Hippocampal formation (tissue), 2 donors: ENCODE measurements at places on chromosomes 4 and X.

- no peak for DNase-seq
Measured at GRCh38 chr4:187085339-187085738, 361.7 kb upstream of the FAT1 start.

- no peak for DNase-seq
Measured at GRCh38 chrX:57044245-57044644, 48.9 kb upstream of the SPIN3 start.

DNA sequence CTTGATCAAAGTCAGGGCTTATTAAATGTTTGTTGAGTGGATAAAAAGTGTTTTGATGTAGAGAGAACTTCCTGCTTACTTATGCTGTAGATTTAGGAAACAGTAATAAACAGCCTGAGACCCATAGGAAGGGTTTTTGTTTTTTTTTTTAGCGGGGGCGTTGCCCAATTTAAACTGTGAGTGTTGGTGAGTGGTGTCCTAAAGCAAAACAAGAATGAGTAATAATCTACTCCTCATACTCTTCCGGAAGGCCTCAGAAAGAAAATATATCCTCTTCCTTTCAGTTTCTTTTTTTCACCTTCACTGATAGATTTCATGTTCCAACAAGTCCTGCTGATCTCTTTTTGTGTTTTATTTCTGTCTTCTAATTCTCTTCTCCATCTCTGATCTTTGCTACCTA, 104.4 kb upstream of the SCML1 start:
- DNase-seq: no peak

DNA sequence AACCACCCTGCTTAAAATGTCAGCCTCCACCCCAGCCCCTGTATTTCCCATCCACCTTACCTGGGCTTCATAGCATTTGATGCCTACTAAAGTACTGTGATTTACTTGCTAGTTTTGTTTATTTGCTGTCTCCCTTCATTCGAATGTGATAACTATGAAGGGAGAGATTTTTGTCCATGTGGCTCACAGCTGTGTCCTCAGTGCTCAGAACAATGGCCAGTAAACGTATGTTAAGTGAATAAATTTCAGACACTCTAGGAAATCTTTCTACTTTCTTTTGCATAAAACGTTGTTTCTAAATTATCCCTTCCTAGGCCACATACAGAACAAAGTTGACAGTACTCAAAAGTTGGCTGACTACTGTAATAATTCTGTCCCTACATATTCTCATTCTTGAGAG, 114.7 kb upstream of the OTUD4 start:
- DNase-seq: no peak

DNA sequence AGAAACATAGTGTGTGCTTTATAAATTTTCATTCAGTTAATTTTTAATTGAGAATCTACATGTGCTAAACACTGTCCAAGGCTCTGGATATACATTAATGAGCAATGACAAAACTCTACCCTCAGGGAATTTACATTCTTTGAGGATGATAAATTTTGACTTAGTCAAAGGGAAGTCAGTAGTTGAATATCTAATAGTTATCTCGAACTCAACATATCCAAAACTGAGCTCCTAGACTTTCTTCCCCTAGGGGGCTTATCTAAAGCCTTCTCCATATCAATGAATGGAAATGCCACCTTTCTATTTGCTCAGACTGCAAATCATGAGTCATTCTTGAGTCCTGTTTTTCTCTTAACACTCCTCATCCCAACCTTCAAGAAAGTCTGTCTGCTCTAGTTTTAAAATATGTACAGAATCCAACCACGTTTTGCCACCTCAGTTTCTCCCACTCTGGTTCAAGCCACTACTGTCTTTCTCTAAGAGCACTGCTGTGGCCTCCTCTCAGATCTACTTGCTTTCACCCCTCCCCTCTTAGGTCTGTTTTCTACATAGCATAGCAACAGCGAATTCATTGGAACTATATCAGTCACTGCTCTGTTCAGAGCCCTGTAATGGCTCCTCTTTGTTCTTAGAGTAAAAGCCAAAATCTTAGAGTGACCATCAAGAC, 9.5 kb downstream of the PARM1 start:
- no peak for DNase-seq

DNA sequence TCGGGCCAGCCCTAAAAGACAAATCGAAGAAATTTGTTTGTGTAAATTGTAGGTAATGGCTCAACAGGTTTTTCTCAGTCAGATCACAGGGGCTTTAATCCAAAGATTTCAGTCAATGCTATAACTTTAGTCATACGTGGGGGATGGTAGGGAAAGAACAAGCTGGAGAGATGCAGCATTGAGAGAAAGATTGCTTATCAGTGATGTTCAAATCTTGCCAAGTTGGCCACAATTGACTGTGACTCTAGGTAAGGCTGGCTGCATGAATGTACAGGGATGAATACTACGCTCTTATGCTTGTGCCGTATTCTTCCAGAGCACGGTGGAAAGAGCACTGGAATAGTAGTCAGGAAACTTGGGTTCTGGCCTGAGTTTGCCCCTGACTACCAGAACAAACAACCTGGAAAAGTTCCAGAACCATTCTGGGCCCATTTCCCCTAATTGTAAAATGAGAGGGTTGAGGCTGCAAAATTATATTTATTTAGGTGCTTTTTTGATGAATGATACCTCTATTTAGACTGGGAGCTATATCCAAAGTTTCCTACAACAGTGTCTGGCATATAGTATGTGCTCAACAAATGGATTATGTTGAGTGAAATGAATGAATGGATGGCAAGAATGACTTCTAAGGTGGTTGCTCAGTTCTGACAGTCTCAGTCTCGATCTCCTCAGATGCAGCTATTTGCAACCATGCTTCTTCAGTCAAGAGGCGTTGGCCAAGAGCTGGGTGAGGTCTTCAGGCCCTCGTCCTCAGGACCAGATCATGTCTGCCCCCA, 44.4 kb downstream of the TSC22D3 start:
- no peak for DNase-seq
